Right hindlimb (tissue), 1 donor: ENCODE measurements at places on chromosomes 13 and 19.

DNA sequence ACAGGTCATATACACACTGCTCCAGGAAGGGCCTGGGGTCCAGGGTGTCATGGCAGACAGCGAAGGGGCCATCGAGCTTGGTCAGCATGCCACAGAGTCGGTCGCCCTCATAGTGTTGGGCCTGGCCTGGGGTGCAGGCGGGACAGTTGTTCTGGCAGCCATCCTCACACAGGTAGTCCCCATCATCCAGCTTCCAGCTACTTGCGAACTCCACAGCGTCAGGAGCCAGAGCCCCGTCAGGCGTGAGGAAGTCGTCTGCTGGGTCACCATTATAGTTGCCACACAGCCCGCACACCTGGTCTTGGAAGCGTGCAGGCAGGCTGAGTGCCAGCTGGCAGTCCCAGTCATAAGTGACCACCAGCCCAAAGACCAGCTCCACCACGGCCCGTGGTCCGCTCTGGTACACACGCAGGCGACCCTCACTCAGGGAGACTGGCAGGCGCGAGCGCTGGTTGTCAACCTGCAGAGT is 16.2 kb downstream of the FCGBP start:
- no peak for DNase-seq

DNA sequence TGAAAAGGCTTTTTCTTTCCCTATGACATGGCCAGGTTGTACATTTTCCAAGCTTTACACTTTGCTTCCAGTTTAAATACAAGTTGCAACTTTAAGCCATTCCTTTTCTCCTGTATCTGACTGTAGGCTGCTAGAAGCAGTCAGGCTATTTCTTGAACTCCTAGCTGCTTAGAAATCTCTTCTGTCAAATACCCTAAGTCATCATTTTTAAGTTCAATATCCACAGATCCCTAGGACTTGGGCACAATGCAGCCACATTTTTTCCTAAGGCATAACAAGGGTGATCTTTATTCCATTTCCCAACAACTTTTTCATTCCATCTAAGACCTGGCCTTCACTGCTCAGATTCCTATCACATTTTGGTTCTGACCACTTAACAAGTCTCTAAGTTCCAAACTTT is 142.7 kb upstream of the TUBA3C start:
- no peak for DNase-seq

- DNase-seq: peak; percentile 72
These were observed at the start of gene UNC13A for GRCh38 chr19:17687857-17688784. Gene UNC13A, minus strand, starts transcription at chr19:17688354. Its CDS starts 155 bp downstream, at chr19:17688199.

GRCh38 chr13:105353654-105354053 is 1181.8 kb downstream of the EFNB2 start:
- DNase-seq: no peak

- no peak for DNase-seq
These were observed 46.7 kb downstream of the NOTCH3 start for GRCh38 chr19:15154002-15154612.

DNA sequence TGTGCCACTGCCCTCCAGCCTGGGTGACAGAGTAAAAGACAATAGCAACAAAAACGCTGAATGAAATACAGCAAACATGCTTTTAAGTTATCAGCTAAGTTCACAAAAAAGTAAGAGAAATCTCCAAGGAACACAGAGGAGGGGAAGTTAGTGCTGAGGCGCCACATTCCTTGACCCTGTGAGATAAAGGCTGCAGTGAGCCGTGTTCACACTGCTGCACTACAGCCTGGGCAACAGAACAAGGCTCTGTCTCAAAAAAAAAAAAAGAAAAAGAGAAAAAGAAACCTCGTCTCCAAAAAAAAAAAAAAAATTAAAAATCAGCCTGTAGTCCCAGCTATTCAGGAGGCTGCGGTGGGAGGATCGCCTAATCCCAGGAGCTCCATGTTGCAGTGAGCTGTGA is 16.3 kb upstream of the DOCK6 start:
- DNase-seq: no peak

- DNase-seq: no peak
These were observed 30.0 kb downstream of the DCLK1 start for GRCh38 chr13:36101157-36101556.

DNA sequence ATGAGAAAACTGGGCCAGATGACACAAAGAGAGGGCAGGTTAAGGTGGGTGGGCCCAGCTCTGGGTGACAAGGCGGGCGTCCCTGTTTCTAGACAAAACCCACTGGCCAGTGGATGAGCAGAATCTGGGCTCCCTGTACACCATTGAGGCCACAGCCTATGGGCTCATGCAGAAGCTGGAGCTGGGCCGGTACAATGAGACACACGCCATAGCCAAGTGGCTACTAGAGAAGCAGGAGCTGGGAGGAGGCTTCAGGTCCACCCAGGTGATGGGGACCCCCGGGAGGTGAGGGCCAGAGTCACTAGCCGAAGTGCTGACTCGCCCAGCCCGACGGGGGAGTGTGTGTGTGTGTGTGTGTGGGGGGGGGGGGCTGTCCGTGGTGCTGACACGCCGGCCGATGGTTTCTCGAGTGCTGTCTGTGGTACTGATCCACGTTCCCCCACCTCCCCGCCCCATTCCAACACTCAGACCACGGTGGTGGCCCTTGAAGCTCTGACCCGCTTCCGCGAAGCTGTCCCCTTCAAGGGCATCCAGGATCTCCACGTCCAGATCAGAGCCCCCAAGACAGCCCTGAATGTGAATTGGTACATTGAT is 24.3 kb upstream of the SHFL start:
- DNase-seq: no peak

- DNase-seq: no peak
These were observed 5.4 kb upstream of the PLPP2 start for GRCh38 chr19:296476-297225.

- no peak for DNase-seq
These were observed 91.7 kb downstream of the SLC10A2 start for GRCh38 chr13:102974317-102975087.

DNA sequence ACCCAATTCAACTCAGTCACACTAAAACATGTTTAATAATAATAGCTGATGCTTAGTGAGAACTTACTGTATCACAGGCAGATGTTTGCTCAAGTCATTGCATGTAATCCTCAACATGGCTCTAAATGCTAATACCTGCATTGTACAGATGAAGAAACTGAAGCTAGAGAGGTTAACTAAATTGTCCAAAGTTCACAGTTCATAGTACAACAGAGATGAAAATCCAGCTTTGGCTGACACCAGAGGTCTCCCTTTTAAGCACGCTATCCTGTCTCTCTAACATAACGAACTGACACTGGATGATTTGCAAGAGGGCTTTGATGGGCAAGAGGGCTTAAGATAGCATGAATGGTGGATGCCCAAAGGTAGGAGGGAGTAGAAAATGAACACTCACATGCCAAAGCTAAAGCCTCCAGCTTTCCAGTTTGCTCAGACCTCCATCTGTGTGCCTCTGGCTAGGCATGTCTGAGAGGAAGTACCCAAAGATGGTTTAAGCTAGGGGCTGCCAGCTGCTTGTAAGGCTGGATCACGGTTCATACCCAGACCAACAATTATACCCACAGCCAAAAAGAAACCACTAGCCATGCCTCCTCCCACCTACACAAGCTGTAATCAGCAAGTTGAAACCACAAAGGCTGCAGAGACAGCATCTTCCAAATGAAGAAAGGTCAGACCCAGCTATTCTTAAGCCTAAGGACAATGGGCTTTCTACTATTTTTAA is 196.9 kb upstream of the UBL3 start:
- no peak for DNase-seq

GRCh38 chr19:2973229-2973628 is 4.1 kb upstream of the TLE6 start:
- DNase-seq: no peak

- DNase-seq: no peak
These were observed 24.0 kb downstream of the USP12 start for GRCh38 chr13:27147530-27148170.

DNA sequence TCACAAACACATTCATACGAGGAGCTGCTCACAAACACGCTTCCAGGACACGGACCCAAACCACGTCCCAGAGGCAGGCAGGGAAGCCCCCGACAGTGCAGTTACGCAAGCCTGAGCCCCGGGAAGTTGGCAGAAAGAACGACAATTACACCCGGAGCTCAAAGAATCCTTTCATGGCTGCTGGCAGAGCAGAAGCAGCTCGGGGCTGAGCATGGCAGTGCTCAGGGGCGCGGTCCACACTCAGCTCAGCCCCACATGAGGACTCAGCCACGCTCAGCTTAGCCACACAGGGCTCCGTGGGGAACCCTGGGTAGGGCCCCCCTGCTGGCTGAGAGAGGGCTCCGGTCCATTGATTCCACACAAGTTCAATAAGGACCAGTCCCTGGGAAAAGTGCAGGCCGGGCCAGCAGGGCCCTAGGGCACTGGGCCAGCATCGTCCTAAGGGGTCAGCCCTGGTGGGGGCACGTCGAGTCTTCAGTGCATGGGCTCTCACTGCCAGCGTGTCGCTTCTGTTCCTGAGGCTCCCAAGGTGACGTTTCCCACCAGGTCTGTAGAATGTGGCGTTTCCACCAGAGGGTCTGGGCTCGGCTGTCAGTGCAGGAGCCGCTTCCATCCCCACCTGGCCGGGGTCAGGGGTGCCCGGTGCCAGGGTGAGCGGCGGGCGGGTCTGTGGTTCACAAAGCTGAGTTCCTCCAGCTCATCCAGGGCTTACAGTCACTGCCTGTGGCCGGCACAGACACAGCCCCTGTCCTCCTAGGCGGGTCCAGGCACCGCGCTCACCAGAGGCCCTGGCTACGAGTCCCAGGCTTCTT is 23.1 kb downstream of the GAS6 start:
- DNase-seq: no peak

DNA sequence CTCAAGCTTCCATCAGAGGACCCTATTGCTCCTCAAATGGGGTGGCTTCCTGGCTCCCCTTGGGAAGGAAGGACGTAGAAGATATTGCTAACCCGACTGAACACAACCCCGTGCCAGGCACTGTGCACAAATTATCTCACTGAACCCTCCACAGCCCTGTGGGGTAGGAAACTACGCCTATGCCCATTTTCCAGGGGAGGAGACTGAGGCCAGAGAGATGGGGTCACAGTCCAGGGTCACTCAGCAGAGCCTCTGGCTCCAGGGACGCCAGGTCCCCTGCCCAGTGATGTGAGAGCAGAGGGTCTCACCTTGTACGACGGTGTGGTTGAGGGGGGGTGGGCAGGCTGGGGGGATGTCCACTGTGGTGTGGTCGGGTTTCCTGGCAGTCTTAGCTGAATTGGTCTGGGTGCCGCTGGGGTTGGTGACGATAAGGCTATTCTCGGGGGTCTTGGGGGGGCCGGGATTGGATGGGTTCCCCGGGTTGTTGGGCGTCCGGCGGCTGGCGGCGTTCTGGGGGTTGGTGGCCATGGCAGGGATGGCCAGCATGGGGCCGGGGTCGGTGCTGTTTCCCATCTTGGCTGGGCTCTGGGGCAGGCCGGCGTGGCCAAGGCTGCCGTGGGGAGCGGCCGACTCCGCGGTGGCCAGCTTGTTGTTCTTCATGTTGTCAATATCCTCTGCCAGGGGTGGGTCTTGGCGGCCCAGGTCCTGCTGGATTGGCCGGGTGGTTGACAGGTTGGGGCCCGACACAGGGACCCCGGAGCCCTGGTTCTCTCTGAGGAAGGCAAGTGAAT is 136.2 kb downstream of the IER2 start:
- no peak for DNase-seq

DNA sequence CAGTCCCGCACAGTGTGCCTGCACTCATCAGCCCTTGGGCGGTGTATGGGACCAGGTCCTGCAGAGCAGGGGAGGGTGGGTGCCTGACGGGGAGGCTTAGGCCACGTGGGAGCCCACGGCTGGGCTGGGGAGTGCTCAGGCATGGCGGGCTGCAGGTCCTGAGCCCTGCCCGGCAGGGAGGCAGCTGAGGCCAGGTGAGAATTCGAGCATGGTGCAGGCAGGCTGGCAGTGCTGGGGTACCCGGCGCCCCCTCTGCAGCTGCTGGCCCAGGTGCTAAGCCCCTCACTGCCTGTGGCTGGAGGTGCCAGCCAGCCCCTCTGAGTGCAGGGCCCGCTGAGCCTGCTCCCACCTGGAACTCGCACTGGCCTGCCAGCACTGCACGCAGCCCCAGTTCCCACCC is 630.9 kb upstream of the PCDH20 start:
- DNase-seq: no peak

GRCh38 chr19:45171211-45171623 is 6.8 kb downstream of the TRAPPC6A start:
- DNase-seq: peak; percentile 16

DNA sequence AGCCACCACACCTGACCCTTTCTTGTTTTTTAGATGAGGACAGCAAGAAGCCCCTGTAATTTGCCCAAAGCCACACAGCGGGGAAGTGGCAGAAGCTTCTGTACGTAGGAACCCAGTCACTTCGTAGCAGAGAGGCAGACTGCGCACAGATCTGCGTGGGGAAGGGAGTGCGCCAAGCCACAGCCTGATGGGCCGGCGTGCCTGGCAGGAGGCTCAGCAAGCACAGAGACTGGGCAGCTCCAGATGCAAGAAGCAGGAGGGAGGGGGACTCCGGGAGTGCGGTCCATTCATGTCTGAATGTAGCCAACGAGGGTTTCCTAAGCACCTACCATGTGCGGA is 347 bp upstream of the TJP3 start:
- no peak for DNase-seq

GRCh38 chr13:85582890-85583289 is 216.3 kb downstream of the SLITRK6 start:
- no peak for DNase-seq

DNA sequence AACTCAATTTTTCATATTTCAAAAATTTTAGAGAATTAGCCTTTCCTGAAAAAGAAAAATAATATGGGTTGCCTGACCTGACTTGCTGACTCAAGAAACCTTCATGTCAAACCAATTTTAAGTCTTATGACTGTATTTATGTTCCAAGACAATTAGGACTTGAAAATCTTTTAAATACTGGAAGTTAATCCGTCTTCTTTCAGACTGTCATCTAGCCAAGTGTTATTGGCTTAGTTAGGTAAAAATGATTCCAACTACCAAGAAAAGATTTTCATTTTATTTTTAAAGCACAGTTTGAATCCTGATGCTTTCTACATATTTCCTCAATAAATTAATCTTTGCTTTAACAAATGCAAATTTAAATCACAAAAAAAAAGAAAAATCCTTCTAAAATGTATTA is 337.6 kb downstream of the SLITRK6 start:
- DNase-seq: no peak

GRCh38 chr13:42028113-42028799 is 20.2 kb upstream of the DGKH start:
- DNase-seq: no peak

DNA sequence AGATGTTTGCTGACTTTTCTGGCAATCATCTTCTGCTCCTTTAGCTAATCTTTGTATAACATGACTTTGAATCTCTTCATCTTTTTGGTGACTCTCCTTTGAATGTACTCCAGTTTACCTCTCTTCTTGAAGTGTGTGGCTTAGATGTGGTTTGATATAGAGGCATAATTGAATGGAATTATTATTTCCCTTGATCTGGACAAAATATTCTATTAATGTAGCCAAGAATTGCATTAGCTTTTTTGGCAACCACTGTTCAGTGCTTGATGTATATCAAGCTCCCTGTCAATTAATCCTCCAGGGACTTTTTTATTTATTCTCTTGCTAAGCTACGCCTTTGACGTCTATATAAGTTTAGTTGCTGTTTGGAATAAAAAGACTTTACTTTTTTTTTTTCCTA is 490.8 kb downstream of the PCDH20 start:
- no peak for DNase-seq

GRCh38 chr19:35549174-35549788 is 3.9 kb downstream of the TMEM147 start:
- DNase-seq: peak; percentile 46

GRCh38 chr13:96744367-96745331 is 249.6 kb downstream of the OXGR1 start:
- no peak for DNase-seq
